Large intestine (tissue), 12 donors: ENCODE measurements at places on chromosomes 5 and 9. TPM values are rescaled to one million over a fixed set of nuclear protein-coding genes. Genes with fewer than 3 reads are reported as not detected.

GRCh38 chr9:751137-752051, 90.1 kb upstream of the DMRT1 start:
- H3K4me3 ChIP-seq = no peak overlapping the region
- H3K27ac ChIP-seq = no peak overlapping the region
- H3K4me1 ChIP-seq = no peaks in the 10 kb centered on the region
- DNase-seq = no peak

Gene SLC45A2
- polyA plus RNA-seq = 0.12 TPM

GRCh38 chr5:107633171-107633901, 37.4 kb downstream of the EFNA5 start:
- H3K4me3 ChIP-seq = no peak overlapping the region
- no peaks in the 10 kb centered on the region for H3K36me3 ChIP-seq
- no peak for DNase-seq
- H3K4me1 ChIP-seq = no peaks in the 10 kb centered on the region

GRCh38 chr5:18736051-18736398, 1101.8 kb downstream of the TAF11L14 start:
- H3K4me1 ChIP-seq = no peaks in the 10 kb centered on the region
- no peaks in the 10 kb centered on the region for H3K27me3 ChIP-seq
- no peak for DNase-seq
- no peaks in the 10 kb centered on the region for H3K36me3 ChIP-seq
- no peak overlapping the region for H3K4me3 ChIP-seq

Gene C5orf58
- polyA plus RNA-seq = 1.0 TPM

DNA sequence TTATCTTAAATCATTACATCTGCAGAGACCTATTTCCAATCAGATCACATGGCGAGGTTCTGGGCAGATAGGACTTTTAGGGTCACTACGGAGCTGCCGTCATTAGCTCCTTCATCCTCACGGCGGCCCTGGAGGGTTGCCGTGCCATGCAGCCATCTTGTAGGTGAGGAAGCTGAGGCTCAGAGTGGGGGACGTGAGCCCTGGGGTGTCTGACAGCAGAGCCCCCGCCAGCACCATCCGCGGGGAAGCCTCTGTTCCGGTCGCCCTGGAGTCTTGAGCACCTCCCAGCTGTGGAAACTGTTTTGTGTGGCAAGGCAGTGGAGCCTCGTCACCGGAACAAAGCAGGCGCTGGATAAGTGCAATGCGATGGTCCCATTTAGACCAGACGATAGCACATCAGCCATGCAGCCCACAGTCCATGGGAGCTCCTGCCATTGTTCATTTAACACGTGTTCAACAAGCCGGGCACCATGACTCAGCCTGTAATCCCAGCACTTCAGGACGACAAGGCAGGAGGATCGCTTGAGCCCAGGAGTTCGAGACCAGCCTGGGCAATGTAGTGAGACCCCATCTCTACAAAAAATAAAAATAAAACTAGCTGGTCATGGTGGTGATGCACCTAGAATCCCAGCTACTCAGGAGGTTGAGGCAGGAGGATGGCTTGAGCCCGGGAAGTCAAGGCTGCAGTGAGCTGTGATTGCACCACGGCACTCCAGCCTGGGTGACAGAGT, 61.9 kb downstream of the KCNT1 start:
- H3K27ac ChIP-seq = no peak overlapping the region
- H3K36me3 ChIP-seq = no peaks in the 10 kb centered on the region

Gene FRMPD1
- polyA plus RNA-seq = 0.61 TPM

- no peaks in the 10 kb centered on the region for H3K27me3 ChIP-seq
- peak; percentile 42 for DNase-seq
- H3K4me3 ChIP-seq = no peak overlapping the region
- no peaks in the 10 kb centered on the region for H3K36me3 ChIP-seq
Measured at GRCh38 chr5:107389130-107389774, 281.5 kb downstream of the EFNA5 start.

DNA sequence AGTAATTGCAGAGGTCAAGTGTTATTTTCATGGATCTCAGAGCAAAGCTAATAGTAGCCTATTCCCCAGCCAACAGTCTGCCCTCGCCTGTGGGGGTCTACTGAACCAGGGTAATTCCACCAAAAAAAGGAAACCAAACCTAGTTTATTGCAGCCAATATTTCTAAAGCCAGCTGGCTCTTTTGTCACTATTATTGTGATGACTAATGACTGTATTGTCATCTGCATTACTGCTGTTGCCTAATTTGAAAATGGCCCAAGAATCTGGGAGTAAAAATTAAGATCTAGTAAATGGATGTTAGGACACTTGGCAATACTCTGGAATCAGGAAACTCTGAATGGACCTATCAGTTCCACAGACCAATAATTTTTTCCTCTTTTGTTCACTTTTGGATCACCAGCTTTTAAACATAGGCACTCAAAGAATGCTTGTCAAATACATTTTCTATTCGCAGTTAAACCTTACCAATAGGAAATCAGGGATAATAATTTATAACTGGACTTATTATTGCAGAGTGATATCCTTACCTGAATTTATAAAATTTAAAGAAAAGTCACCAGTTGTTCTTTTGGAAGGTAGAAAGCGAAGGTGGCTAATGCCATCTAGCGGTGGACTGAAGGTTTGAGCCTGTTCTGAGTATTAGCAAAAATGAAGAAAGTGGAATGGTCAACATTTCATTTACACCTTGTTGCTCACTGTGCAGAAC, 69.2 kb downstream of the SYK start:
- no peaks in the 10 kb centered on the region for H3K27me3 ChIP-seq
- H3K27ac ChIP-seq = no peak overlapping the region
- H3K36me3 ChIP-seq = peaks cover 29% of the 10 kb centered on the region
- peak; percentile 12 for DNase-seq
- H3K4me3 ChIP-seq = no peak overlapping the region

DNA sequence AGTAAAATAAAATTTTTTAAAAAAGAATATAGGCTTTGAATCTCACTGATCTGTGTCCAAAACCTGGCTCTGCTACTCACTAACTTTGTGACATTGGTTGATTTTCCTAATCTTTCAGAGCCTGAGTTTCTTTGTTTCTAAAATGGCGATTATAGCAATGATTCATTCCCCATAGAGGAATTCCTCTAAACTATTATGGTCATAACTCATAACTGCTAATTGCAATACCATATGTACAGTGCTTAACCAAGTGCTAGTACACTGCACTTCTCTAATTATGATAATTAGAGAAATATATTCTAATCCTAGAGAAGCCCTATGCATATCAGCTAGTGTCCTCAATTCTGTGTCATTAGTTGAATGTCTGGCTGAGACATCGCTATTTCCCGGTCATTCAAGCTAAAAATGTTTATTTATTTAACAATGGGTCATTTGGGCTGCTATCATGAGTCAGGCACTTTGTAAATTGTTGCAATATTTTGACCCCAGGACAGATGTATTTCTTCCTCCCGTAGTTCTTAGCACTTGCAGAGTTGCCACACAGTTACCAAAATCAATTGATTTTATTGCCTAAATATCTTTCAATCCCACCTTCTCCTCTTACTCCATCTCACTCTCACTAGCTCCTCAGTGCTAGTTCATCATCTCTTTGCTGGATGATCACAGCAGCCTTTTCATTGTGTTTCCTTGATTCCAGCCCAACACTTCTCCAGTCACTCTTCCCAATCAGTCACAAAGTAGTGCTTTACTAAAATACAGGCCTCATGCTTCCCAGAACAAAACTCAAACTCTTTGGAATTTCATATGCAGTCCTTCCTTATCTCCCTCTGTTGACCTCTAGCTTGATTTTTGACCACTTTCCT, 200.9 kb upstream of the PAPPA start:
- no peak for DNase-seq
- no peak overlapping the region for H3K4me3 ChIP-seq
- H3K4me1 ChIP-seq = no peaks in the 10 kb centered on the region
- H3K27ac ChIP-seq = no peak overlapping the region
- H3K27me3 ChIP-seq = no peaks in the 10 kb centered on the region

DNA sequence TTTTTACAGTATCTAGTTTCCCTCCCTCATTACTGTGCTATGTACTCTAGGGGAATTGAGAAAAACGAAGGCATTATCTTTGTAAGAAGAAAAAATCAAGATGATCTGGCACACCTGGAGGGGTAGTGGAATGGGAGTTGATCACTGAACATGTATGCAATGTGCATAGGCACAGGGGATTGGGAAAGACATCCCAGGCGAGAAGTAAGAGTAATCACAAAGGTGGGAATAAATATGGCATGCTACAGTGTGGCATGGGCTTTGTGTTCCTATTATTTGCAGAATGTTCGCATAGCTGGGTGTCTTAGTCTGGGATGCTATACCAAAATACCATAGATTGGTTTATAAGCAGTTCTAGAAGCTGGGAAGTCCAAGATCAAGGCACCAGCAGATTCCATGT, 130.6 kb downstream of the SMARCA2 start:
- peaks cover 22% of the 10 kb centered on the region for H3K36me3 ChIP-seq
- H3K27me3 ChIP-seq = no peaks in the 10 kb centered on the region
- no peak overlapping the region for H3K27ac ChIP-seq
- no peaks in the 10 kb centered on the region for H3K4me1 ChIP-seq
- no peak for DNase-seq

- no peak overlapping the region for H3K4me3 ChIP-seq
- no peaks in the 10 kb centered on the region for H3K27me3 ChIP-seq
- H3K27ac ChIP-seq = no peak overlapping the region
- H3K4me1 ChIP-seq = no peaks in the 10 kb centered on the region
- no peak for DNase-seq
Measured at GRCh38 chr5:67291671-67292070, 95.1 kb upstream of the CD180 start.

DNA sequence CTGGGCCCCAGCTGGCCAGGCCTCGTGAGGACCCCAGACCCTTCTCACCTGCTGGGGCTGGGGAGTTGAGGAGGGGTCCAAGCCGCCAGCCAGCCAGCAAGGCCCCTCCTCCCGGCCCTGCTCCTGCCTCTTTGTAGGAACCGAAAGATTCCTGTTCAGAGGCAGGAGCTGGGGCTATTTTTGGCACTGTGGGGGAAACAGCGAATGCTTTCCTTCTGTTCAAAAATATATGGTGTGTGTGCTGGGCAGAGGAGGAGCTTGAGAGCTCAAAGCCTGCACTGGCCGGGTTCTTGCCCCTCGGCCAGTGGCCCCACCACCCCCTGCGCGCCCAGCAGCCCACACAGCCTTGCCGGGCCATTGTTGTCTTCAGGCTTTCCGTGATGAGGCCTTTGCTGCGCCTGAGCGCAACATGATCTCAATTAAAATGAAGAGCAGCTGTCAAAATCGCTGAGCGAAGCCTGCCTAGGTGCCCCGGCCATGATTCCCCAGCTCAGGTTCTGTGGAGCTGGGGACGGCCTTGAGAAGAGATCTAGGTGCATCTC, 13.4 kb downstream of the NCS1 start:
- peaks cover 30% of the 10 kb centered on the region for H3K4me1 ChIP-seq
- no peak overlapping the region for H3K4me3 ChIP-seq
- no peaks in the 10 kb centered on the region for H3K27me3 ChIP-seq
- H3K36me3 ChIP-seq = no peaks in the 10 kb centered on the region
- H3K27ac ChIP-seq = peak overlapping the region; percentile 60
- no peak for DNase-seq

DNA sequence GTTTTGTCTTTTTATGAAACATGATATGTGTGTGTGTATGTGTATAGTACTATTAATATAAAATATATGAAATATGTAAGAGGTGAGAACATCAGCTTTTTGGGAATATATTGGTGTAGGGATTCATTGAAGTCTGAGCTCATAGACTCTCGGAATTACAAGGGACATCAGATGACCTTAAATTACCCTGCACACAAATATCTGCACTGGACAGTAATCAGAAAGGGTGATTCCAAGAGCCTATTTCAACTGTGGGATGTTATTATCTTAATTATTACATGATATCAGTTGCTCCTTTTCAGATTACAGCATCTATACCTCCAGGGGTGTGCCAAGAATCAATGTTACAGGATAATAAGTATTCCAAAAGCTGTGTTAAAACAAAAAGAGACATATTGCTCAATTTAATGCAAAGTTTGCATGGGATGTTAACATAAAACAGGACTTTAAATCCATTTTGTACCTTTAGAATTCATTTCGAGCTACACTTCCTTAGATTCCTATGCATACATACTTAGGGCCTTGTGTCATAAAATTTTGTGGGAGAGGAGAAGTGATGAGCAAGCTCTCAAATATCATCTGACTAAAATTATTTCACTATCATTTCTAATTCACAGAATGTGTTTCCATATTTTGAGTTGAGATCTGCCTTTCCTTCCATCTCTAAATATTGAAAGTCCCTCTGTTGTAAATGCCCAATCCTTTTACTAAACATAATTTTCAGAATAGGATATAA, 365.2 kb downstream of the BRINP1 start:
- DNase-seq = no peak
- H3K4me1 ChIP-seq = no peaks in the 10 kb centered on the region
- H3K4me3 ChIP-seq = no peak overlapping the region
- H3K36me3 ChIP-seq = no peaks in the 10 kb centered on the region
- H3K27me3 ChIP-seq = no peaks in the 10 kb centered on the region

GRCh38 chr9:37329576-37329975, 92.9 kb upstream of the GRHPR start:
- no peak for DNase-seq
- no peak overlapping the region for H3K4me3 ChIP-seq
- no peaks in the 10 kb centered on the region for H3K27me3 ChIP-seq
- no peaks in the 10 kb centered on the region for H3K36me3 ChIP-seq

Gene PTPRD
- polyA plus RNA-seq = 12.0 TPM

Gene PCDHA12
- 0.48 TPM for polyA plus RNA-seq

- H3K27ac ChIP-seq = no peak overlapping the region
- peak; percentile 17 for DNase-seq
- no peaks in the 10 kb centered on the region for H3K36me3 ChIP-seq
Measured at GRCh38 chr5:73298772-73299630, 126.0 kb downstream of the TMEM174 start.

DNA sequence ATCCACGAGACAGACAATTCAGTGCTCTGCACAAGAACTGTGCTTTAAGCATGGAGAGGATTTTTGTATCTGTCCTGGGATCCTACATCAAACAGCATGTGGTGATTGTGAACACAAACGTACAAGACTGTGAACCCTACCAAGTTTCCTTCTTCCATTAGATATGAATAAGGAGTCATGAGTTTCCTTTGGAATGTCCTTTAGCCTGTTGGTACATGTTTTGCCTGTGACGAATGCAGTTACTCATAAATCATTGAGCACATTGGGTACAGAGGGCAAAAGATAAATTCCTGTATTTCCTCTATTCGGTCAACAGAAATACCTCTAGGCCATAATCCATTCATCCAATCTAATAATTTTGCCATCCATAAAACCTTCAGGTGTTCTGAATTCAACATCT, 61.5 kb downstream of the FXN start:
- DNase-seq = peak; percentile 96
- H3K27me3 ChIP-seq = no peaks in the 10 kb centered on the region
- H3K36me3 ChIP-seq = no peaks in the 10 kb centered on the region
- H3K4me1 ChIP-seq = peaks cover 42% of the 10 kb centered on the region

DNA sequence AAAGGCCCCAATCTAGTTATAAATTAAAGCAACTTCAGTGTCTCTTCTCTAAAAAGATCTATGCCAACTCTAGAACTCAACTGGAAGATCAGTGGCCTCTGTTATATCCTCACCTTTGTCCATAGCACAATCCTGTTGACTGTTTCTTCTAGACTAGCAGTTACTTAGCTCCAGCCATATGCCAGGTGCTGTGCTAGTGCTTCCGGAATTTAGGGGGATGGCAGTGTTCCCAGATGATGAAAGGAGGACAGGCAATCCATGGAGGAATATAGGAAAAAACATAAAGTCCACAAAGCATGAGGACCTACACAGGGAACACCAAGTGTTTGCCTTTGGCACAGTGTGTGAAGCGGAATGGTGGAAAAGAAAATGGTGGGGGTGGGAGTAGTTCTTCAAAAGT, 214.3 kb downstream of the MAPKAP1 start:
- H3K36me3 ChIP-seq = peaks cover under 1% of the 10 kb centered on the region
- H3K27me3 ChIP-seq = no peaks in the 10 kb centered on the region
- H3K27ac ChIP-seq = no peak overlapping the region

GRCh38 chr9:84736081-84736480, 66.6 kb downstream of the NTRK2 start:
- H3K36me3 ChIP-seq = no peaks in the 10 kb centered on the region
- no peak overlapping the region for H3K27ac ChIP-seq
- no peaks in the 10 kb centered on the region for H3K4me1 ChIP-seq
- DNase-seq = no peak
